ENCODE measurements at places on chromosomes 1 and 21. TPM values are rescaled to one million over a fixed set of nuclear protein-coding genes. Genes with fewer than 3 reads are reported as not detected.

- no peak for DNase-seq
Observed at GRCh38 chr1:23286401-23286800, 57.7 kb downstream of the HNRNPR start.

DNA sequence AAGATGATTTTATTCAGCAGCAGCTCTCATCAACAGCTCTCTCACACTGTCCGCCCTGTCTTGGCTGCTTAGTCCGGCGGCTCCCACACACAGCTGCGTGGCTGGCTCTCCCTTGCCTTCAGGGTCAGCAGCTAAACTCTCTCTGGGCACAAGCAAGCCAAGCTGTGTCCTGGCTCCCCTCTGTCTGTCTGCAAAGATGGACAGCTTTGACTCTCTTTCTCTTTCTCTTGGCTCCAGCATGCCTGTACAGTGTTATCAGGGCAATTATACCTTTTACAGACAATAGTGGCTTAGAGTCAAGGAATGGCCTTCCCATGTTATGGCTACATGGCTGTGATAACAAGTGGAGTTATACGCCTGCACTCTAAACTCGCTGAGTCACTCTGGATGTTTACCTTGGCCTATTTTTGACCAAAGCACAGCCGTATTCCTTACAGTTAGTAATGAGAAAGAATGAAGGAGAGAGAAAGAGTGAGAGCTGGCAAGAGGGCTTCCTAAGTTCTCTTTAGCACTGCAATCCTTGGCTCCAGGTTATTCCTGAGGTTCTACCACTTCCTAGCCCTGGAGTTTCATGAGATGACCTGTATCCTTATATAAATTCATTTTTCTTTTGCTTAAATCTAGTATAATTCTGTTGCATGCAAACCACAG is 59.9 kb upstream of the ZSWIM5 start:
- peak; percentile 66 for DNase-seq

Gene UBXN10
- not detected for total RNA-seq

Gene DEPDC1
- 79.2 TPM for total RNA-seq

DNA sequence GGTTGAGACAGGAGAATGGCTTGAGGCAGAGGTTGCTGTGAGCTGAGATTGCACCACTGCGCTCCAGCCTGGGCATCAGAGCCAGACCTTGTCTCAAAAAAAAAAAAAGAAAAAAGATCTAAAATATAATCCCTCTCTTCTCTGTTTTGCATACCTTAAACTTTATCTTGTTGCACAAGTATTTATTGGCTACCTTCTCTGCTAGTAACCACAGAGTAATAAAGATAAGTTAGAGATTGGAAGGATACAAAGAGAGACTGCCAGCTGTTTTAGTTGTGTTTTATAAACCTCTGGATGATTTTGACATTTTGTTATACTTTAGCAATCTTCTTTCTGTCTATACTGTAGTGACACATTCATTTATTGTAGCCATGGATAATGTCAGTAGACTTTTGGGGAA is 27.7 kb downstream of the AGO3 start:
- DNase-seq: no peak

Gene KRTAP19-1
- not detected for total RNA-seq

Gene HAO2
- not detected for total RNA-seq

Measured in A172 (cell line).